Stimulated activated CD8-positive, alpha-beta memory T cell treated with anti-CD3 and anti-CD28 coated beads, Interleukin-4, amount 100 ng/mL, for 4 hours (primary cell): ENCODE measurements at places on chromosomes 4 and X.

DNA sequence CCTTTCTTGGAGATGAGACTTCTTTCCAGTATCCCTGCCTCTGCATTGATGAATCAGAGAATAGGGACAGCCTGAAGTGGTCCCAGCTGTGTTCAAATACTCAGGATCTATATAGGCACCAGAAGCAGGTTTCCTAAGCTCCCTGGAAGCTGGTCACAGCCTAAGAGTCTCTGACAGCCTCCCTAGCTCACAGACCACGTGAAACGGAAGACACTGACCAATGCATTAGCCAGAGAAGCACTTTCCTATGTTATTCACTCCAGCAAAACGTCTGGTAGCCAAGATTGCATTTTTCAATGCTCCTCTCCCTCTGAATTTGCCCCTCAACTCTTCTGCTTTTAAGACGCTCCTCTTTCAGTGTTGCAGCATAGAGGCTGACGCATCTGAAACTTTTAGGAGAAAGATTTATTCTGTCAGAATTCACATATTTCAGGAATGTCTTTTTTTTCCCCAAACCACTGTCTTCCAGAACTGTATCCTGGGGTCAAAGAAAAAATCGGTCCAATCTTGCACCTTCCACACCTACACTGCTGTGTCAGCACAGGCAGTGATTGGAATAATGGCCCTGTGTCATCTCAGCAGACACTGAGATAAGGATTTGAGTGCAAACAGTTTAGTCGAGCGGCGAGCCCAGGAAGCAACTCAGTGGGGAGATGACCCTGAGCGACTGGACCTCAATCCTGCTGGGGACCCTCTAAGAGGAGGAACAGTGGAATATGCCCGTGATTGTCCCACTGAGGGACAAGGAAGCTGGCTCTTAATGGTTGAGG is 109.4 kb downstream of the SMIM20 start:
- DNase-seq: no peak

- peak; percentile 16 for DNase-seq
These were observed 6.2 kb upstream of the IQSEC2 start for GRCh38 chrX:53287493-53288138.

- no peak for DNase-seq
These were observed 40.1 kb downstream of the UGT2B15 start for GRCh38 chr4:68630371-68630770.

- DNase-seq: no peak
These were observed 15.0 kb upstream of the PRKX start for GRCh38 chrX:3728454-3728853.

DNA sequence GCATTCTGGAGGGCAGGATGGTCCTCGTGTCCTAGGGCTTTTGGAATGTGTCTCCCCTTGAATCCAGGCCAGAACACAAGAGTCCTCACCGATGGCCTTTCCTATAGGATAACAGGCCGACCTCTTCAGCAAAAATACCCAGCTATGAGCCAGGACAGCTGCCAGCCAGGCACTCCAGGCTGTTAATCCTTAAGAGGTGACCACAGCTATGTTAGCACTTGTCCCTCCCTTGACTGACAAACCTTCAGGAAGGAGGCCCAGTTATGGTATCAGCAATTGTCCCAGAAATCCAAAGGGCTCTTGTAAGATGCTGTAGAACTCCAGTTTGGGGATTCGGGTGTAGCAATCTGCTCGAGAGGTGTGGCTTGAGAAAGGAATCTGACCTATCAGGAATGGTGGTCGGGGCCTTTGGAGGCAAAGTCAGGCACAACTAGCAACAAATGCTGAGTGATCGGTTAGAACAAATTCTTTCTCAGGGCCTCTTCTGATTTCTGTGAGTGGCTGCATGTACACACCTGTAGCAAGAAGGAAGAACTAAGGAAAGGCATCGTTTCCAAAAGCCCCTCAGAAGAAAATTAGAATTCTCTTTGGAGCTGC is 54.6 kb downstream of the PTCHD1 start:
- no peak for DNase-seq
